Posterior cingulate gyrus (tissue), 11 donors: ENCODE measurements at places on chromosomes 1 and 21.

DNA sequence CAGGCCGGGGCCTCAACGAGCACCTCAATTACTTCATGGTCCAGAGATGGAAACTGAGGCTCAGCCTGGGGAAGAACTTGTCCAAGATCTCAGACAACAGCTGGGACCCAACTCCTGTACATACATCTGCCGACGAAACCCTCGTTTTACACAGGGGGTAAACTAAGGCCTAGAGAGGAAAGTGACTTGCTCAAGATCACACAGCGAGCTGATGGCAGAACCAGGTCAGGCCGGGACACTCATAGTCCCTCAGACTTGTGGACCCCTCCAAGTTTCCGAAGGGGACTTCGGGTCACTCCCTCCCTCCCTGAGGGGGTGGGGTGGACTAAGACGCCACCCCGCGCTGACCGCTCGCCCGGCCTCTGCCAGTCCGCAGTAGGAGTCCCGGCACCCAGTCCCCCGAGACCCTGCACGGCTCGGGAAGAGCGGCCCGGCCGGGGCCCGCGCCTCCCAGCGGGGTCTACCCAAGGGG is 430 bp downstream of the WASF2 start:
- DNase-seq, result no peak

DNA sequence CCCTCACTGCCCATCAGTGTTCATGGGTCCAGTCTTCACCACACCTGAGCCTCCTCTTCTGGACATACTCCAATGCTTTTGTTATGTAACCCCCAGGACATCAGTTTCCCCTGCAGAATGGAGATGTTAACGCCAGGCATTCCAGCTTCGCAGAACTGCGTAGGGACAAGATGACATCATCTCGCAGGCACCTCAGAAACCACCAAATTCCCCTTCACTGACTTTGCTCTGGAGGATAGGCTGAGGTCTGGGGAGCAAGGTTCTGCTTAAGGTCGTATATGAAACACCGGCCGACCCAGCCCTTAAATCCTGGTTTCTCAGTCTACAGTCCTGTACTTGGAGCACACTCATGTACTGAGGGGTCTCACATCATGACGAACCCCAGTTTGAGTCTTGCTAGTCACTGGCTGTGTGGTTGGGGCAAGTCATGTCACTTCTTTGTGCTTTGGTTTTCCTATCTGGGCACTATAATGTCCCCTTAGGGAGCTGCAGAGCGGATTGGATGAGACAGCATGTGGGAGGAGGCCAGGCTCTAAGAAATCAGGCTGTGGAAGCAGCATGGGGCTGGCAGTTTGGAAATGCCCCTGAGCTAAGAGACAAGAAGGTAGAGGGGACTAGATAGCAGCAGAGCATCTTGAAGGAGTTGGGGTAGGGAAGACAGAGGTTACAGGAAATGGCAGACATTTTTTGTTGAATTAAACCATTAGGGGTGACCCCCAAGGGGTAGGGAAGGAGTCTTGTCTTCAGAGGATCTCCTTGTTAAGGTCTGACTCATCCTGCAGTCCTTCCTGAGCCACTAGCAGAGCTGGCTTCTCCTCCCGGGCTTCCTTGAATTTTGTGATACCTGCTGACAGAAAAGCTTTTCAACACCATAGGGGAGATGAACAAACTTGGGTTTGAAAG is 138.3 kb downstream of the FOXD2 start:
- DNase-seq, result no peak

DNA sequence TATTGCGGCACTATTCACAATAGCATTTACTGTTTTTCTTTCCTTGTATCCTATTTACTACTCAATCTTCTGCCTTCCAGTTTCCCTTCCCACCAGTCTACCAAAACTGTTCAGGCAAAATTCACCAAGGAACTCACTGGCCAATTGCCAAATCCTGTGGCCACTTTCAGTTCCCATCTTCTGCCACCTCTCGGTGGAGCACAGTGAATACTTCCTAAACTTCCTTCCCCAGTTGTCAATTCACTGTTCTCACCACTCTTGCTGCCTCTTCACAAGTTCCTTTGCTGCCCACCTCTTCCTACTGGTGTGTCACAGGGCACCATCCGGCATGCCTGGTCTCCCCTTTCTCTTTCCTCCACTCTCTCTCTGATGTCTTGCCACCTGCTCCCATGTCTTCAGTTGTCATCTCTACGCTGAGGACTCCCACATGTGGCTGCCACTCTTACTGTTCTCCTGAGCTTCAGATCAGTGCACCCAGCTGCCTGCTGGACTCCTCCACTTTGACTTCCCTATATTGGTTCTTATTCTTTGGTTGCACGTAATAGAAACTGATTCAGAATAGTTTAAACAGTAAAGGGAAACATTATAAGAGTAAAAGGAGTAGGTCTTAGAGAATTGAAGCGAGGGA is 114.4 kb downstream of the PIK3R3 start:
- DNase-seq, result no peak

DNA sequence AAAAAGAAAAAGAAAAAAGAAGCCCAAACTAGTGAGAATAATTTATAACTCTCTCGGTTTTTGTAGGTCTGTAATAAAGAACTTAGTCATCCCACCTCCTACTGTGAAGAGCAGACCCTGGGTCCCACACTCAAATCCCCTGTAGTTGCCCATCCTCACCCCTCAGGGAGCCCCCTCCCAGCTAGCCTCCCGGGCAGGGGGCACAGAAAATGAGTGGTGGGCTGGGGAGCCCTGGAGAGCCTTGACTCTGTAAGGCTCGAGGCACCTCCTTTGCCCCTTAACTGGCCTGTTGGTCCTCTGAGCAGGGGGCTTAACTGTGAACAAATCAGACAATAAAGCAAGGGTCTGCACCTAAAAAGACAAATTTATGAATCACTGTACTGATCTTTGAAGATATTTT is 57.5 kb upstream of the PRKACB start:
- DNase-seq, result no peak

DNA sequence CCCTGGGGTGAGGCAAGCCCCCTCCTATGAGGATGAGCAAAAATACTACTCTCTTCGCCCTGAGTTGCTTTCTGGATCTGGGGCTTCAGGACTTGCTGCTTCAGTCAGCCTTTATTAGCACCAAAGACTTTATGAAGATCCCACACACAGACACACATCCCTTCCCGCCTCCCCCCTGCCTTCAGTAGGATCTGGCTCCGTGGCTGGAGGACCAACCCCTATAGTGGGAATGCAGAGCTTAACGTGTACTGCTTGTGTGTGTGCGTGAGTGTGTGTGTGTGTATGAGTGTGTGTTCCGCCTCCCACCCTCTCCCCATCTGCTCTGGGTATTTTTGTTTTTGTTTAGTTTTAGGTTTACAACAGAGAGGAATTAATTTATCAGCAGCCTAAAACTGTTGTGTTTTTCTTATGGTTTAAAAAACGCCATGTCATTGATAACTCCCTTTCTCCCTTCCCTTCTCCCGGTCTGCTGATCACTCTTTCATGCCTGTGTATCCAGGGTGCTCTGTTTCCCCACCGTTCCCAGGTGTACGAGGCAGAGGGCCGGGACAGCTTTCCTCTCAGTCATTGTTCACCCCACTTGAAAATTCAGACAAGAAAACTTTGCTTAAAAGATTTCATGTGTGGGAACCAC is 27.5 kb upstream of the ZFP69B start:
- no peak for DNase-seq

- DNase-seq, result no peak
These were observed 36.1 kb downstream of the CCDC185 start for GRCh38 chr1:223429313-223429731.
